Psoas muscle (tissue), 8 donors: ENCODE measurements at places on chromosomes 7 and 10.

DNA sequence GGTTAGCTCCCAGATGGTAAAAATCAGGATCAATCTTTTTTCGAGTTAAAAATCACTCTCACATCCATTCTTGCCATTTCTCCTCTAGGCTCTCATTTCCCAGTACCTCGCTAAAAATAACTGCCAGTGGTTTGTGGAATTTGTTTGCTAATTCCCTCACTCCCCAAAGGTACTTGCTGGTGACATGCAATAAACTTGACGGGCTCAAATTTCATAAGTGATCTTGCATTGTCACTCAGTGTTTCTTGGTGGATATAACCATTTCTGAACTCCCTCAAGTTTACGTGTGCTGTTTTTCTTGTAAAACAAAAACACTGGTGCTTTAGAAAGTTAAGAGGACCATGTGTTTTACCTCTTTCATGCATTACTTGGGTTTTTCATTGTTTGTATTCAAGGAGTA is 399.2 kb upstream of the MKI67 start:
- no peak for DNase-seq

DNA sequence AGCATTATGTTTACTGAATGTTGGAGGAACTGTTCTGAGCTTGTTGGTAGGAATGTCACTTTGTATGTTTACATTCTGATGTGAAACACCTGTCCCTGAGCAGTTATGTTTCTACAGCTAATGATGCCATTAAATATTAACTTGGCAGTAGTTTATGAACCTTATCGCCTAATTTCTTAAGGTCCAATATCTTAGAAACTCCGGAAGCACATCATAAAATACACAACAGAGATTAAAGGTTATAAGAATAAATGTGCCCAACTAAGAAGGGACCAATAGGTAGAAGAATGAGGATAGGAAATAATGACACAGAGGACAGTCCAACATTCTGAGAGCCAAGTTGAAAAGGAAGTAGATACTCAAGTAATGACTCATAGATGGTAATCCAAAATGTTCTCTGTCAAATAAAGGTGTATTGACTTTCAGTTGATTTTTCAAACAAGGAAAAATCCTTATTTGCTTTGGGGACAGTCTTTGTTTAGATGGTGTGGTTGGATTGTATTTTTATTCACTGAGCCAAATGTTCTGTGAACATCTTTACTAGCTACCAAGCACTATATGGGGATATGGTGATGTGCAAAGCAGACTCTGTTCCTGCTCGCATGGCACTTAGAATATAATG is 31.9 kb downstream of the LCOR start:
- no peak for DNase-seq

DNA sequence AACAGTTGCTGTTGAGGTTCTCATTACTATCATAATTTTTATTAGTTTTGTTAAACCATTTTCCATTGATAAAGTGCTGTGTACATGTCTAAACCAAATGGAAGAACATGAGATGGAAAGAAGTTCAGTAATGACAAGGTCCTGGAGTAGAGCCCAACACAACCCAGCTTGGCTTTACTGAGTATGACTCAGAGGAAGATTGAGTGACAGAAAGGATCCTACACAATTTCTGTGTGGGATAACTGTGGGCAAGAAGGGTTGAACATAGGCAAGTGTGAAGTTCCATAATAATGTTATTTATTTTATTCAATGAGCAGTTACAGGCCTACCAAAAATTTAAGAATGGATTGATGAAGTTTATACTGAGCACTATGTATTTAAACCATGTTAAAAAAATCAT is 15.9 kb downstream of the PRKG1 start:
- no peak for DNase-seq

DNA sequence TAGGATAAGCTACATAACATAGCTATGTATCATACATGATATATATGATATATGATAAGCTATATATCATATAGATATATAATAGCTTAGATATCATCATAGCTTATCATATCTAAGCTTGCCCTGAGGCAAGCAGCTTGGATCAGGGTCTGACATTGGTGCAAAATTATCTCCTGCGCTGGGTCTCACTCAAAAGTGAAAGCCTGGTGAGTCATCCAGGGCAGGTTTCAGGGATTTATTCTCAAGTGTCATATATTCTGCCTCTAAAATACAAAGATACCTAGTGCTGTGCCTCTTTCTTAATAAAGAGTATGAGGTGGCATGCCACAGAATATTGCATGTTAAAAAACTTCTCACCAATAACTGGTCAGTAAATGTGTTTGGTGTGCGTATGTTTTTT is 105.9 kb downstream of the CDC14C start:
- DNase-seq, result no peak

DNA sequence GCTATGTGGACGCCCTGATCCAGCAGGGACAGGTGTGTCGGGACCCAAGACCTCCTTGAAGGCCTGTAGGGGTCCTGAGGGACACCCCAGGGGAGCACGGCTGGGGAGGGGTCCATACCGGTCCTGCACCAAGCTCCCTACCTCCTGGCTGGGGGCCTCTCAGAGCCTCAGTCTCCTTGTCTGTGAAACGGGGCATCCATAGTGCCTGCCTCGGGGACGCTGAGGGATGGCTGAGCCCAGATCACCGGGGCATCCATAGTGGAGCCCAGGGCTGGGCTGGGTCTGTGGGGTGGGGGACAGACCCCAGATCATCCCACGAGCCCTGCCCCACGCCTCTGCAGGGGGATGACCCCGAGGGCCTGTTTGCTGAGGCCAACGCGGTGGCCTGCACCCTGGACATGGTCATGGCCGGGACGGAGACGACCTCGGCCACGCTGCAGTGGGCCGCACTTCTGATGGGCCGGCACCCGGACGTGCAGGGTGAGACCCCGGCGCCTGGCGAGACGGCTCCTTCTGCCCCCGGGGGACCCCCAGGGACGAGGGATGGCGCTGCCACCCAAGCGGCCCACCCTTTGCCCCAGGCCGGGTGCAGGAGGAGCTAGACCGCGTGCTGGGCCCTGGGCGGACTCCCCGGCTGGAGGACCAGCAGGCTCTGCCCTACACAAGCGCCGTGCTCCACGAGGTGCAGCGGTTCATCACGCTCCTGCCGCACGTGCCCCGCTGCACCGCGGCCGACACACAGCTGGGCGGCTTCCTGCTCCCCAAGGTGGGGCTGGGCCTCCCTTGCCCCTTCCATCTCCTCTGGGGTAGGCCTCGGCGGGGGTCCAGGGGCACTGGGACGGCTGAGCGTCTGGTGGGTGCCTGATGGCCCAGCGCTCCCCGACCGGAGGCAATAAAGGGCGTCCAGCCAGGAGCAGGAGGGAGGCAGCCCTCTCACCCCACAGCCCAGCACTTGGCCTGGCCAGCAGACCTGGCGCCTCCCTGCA is 4.1 kb downstream of the CYP2W1 start:
- no peak for DNase-seq

DNA sequence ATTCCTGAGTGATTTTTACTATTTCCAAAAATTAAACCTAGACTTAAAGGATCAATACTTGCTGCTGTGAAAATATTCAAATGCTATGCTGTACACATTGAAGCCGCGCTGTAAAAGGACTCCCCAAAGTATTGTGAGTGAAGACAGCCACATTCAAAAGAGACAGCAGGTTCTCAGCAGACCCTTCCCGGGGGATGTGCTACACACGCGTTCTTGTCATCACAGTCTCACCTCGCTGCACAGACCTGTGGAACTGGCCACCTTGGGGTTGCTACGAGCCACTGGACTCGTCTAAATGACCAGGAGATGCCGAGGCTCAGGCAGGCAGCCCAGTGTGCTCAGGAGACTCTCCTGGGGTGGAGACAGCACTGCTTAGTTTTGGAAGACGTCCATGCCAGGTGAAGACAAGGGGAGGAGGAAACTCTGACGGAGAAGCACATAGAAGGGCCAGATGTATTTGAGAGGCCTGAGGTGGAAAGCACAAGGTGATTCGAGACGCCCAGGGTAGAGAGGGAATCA is 367.7 kb upstream of the SHH start:
- DNase-seq, result no peak

DNA sequence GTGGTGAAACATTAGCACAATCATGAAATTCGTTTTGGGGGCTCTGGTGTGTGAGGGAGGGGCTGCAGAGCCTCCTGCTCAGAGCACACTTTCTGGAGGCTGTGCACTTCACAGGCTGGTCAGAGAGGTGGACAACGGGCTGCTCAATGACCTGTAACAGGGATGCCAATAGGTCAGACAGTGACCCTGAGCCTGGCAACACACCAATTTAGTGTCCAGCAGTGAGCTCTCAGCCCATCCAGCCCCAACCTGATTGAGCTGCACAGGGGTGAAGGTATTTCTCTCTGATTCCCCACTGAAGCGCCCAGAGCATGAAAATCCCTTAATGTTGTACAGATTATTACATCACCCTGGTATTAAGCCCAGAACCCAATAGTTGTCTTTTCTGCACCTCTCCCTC is 191.3 kb upstream of the ZNF32 start:
- DNase-seq, result no peak

DNA sequence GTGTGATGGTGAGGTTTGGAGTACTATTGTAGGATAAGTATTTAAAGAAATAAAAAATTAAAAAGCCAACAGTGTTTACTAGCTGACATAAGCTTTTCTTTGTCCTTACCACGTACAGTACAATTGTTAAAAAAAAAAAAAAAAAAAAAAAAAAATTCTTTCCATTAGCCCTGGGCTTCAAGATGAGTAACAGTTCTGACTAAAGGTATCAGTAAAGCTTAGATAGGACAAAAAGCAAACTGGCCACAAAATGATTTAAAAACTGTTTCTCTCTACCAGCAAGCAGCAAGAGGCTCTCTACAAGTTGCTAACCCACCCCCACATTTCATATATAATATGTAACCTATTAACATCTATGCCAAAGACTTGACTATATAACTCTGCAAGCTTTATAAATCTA is 17.5 kb downstream of the HYCC1 start:
- DNase-seq, result no peak
